Astrocyte (in vitro differentiated cells and primary cell): ENCODE measurements at places on chromosomes 1 and 21. TPM values are rescaled to one million over a fixed set of nuclear protein-coding genes. Genes with fewer than 3 reads are reported as not detected.

The PRDX6 gene
- total RNA-seq = 459 and 520 TPM in 2 replicates

The DISC1 gene
- 8.3 and 9.1 TPM in 2 replicates for total RNA-seq

The ATP5PO gene
- 163 and 171 TPM in 2 replicates for total RNA-seq

The FOXD3 gene
- not detected in 2 replicates for total RNA-seq

The FAM229A gene
- total RNA-seq = 3.5 and 4.2 TPM in 2 replicates

The SFN gene
- 5.5 and 14.5 TPM in 2 replicates for total RNA-seq

The BTBD19 gene
- 30.3 and 30.6 TPM in 2 replicates for total RNA-seq

The CFAP74 gene
- total RNA-seq = not detected in 2 replicates

The OLFML3 gene
- 23.2 and 26.7 TPM in 2 replicates for total RNA-seq

The LMOD1 gene
- total RNA-seq = 13.2 and 14.9 TPM in 2 replicates

The ATP1A1 gene
- total RNA-seq = 317 and 328 TPM in 2 replicates

The OPRD1 gene
- 0.79 and 1.2 TPM in 2 replicates for total RNA-seq

The PDPN gene
- total RNA-seq = 39.7 and 59.2 TPM in 2 replicates

The FCRLA gene
- 0.38 and 0.45 TPM in 2 replicates for total RNA-seq

The UBE2U gene
- total RNA-seq = not detected in 2 replicates

The ABCG1 gene
- 1.3 and 1.9 TPM in 2 replicates for total RNA-seq
